ENCODE measurements at places on chromosomes 12 and 14.

GRCh38 chr12:132605892-132606291 is 4.5 kb downstream of the LRCOL1 start:
- DNase-seq, result no peak

DNA sequence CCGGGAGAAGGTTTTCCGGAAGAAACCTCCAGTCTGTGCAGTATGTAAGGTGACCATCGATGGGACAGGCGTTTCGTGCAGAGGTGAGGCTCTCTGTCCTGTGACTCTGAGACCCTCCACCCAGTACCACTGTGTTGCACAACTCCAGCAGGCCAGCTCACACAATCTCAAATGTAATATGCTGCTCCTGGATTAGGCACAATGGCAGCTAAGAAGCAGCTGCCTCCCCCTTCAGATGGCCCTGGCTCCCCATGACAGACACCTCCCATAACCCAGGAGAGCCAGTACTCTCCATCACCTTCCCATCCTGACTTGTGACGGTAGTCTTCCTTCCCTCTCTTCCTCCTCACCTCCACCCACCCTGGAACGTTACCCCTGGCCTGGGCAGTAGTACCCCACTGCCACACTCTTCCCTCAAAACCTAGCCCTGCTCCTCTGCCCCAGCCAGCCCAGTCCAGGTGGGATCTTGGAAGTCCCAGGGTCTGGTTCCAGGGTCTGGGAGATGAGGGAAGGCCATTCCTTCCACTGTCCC is 2.1 kb downstream of the TNS2 start:
- DNase-seq, result no peak

DNA sequence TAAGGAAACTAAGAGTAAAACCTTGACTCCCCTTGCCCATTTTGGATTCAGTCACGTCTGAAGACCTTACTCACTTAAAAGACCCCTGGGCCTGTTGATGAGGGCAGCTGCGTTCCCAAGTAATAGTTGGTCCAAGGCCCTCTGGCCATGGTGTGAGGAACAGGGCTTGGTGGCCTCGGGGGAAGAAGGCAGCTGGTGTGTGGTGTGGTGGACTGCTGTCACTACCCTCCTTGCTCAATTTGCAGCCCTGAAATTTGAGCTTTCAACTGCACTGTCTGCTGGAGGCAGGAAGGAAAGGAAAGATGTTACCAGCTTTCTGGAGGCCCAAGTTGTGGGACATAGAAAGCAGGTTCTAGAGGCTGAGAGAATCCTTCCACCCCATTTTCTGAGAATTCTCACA is 128.2 kb downstream of the SLC38A6 start:
- DNase-seq, result no peak

DNA sequence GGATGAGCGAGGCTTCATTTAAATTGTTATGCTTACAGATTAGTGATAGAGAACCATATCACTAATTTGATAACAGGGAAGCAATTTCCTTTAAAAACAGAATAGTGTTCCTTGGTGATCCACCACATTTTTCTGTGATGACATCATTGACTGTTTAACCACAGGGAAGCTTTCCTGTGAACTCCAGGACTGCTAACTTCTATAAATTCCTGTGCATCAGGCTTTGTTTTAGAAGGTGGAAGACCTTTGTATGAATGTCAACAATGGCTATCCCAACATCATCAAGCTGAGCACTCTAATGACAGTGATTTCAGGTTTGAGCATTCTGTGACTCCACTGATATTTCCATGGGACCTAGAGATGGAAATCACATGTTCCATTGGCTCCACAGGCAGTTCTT is 177.1 kb downstream of the RMST start:
- no peak for DNase-seq

DNA sequence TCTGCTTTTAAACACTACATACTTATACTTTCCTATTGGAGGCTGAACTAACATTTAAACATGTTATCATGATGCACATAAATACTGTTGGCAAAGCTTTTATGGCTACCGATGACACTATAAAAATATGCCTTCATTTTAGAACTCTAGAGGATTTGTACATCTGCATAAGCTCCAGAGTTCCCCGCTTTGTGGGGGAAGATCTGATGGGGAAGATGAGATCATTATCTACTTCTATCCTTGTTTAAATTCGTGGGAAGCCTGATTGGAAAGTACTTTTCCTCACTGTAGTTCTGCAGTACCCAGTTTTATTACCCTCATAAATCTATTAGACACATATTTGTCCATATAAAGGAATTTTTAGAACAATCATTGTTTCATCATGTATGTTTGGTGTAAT is 299.6 kb upstream of the ATP2B1 start:
- no peak for DNase-seq

DNA sequence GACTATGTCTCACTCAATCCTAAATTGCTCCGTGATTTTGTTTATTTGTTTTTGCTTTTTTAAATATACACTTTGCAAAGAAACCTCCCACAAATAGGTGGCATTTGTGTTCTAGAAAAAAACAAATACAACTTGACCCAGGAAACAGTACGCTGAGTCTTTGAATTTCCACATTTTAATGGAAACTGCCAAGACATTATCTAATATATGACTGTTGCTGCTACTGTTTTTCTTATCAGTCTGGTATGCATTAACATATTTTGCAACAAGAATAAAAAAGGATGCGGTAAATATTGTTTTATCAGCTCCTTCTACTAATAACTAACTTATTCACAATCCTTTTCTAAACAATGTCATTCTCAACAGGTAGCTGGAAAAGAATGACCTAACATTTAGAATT is 187.4 kb downstream of the LRIG3 start:
- DNase-seq, result no peak

GRCh38 chr12:101027816-101028215 is 182.2 kb downstream of the SLC5A8 start:
- DNase-seq, result no peak

- no peak for DNase-seq
Measured at GRCh38 chr12:116719731-116720528, 17.9 kb downstream of the SPRING1 start.

DNA sequence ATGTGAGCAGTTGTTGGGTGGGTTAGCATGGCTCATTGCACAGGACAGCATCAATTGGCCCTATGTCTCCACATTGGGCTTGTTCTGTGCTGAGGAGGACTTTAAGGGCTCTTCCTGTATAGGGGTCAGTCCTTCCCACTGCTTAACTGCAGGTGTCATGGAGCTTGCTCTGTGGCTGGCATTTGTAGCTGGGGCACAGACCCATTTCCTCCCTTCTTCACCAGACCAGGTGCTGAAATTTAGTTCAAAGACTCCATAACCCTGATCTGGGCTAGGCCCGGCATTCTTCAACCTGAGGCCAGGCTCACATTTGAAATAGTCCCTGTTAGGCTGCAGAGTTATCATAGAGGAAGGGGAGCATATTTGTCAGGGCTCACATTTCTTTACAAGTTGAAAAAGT is 12.8 kb downstream of the CHST11 start:
- DNase-seq, result no peak

DNA sequence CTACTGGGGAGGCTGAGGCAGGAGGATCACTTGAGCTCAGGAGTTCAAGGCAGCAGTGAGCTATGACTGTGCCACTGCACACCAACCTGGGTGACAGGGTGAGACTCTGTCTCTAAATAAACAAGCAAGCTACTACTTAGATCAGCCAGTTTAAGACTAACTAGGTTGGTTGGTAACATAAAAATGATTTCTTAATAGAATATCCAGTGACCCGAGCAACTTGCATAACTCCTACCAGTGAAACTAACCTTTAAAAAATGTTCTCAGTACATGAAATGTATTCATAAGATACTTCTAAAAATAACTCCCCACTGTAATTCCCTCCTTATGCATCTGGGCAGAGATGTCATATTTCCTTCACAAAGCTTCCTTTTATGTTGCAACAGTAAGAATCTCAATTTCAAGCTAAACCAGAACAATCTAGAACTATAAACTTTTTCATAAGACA is 15.9 kb downstream of the TAOK3 start:
- no peak for DNase-seq

GRCh38 chr12:111227476-111228420 is 141.1 kb downstream of the PHETA1 start:
- DNase-seq, result no peak

DNA sequence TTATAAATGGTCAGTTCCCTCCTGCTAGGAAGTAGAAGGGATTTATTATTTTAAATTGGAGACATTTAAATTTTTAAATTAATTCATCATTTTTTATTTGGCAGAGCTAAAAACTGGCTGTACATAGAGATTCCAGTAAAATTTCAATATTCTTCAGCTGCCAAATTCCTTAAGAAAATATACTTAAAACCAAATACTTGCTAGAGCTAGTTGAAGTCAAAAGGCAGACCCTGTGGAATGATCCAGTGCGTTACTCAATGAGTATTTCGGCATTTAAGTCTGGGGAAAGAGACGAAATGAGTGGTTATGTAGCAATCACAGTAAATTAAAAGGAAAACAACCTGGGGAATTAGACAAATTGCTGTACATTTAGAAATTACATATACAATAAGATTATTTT is 1104.7 kb downstream of the SLC6A15 start:
- no peak for DNase-seq

DNA sequence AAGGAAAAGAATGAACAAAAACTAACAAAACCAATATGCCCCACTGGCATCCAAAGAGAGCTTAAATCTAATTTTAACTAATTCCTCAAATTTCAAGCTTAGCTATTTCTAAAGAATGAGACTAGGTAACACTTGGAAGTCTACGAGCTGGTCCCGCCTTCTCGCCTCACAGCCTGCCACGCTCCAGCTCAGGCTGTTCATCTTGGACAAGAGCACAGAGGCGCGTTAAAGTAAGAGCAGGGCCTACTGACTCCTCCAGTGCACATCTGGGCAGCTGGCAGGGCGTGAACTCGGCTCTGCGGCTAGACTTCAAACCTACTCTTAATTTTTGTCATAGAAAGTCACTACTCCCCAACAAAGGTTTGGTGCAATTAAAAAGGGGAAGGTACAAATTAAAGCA is 64.6 kb downstream of the DICER1 start:
- DNase-seq, result no peak

DNA sequence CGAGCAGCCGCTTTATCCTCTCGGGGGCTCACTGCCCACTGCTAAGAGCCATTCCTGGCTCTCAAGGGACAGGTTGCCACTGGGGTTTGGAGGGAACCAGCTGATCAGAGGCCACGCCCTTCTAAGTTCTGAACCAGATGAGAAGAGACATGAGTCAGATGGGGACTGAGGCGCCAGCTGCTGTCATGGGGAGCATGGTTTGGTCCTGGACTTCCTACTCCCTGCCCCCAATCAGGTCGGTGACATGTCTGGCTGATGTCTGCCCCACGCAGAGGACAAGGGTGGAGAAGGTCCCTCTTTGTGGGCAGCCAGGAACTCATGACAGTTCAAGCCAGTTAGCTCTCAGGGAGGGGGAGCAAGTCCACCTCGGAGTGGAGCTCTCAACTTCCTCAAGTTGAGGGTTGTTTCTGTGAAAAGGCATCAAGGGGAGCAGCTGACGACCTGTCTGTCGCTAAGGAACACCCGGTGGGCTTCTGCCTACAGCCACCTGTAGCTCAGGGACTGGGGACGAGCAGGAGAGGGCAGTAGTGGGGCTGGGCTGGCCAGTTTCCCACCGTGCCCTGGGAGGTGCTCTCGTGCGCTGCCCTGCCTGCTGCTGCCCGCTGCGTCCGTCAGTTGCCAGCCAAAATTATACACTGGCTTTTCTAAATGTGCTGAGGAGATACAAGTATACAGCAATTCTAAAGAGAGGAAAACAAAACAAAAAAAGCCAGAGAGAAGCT is 20.5 kb downstream of the PSMC1 start:
- no peak for DNase-seq

GRCh38 chr12:121009741-121010140 is 6.5 kb downstream of the C12orf43 start:
- DNase-seq, result no peak

- DNase-seq, result no peak
Measured at GRCh38 chr12:118061873-118062843, 1.2 kb upstream of the WSB2 start.

GRCh38 chr12:24281341-24281740 is 331.9 kb upstream of the SOX5 start:
- DNase-seq, result no peak

GRCh38 chr14:33062881-33063280 is 124.2 kb downstream of the NPAS3 start:
- no peak for DNase-seq

GRCh38 chr12:103751600-103751999 is 89.4 kb downstream of the NT5DC3 start:
- no peak for DNase-seq

DNA sequence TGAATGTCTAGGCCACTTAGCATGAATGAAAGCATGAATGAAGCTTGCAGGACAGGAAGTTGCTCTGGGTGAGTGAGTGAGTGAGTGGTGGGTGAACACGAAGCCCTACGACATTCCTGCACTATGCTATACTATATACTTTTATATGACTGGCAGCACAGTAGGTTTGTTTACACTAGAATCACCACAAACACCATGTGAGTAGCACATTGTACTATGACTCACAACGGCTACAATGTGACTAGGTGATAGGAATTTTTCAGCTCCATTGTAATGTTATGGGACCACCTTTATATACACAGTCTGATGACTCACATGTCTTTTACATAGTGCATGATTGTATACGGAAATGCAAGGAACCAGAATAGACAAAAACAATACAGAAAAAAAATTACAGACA is 1480.2 kb downstream of the AACS start:
- DNase-seq, result no peak

GRCh38 chr12:14896521-14897169 is 11.0 kb upstream of the MGP start:
- DNase-seq, result no peak

DNA sequence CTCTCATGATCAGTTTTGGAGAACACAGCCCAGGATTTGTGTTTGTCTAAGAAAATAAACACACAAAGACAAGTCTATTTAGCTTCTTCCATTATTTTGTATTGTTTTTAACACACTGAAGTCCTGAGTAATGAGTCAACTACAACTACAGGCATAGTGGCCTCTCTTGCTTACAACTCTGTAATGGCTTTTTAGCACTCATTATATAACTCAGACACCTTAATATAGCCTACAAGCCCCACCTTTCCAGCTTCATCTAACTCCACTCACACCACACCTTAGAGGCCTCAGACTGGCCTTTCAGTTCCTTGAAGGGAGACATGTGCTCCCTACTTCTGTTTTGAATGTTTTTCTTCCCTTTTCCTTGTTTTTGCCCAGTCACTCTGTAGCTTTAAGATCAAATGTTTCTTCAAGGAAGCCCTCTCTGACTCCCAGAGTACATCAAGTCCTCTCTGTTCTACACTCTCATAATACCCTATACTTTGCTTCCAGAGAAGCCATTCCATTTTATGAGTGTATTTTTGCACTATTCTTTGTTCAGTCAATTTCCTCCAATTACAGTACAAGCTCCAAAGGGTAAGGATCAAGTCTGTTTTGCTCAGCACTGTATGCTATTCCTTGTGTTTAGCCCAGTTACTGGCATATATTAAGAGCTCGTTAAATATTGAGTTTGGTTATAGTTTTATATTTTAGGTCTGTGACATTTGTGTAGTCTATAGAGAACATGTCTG is 233.6 kb upstream of the ARHGAP5 start:
- DNase-seq, result no peak

DNA sequence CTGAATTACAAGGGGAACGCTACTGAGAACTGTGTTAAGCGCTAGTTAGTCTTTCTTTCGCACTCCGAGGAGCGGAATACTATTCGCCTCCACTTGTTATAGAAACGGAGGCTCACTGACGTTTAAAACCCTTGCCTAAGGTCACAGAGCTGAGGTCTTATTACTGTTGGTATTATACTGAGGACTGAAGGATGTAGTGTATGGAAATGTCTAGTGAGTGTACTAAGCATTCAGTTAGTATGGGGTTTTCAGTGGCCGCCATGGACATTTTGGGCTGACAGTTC is 826 bp downstream of the ACADS start:
- no peak for DNase-seq

- no peak for DNase-seq
Measured at GRCh38 chr14:106491851-106492250, 965.5 kb downstream of the TMEM121 start.

- no peak for DNase-seq
Measured at GRCh38 chr14:32226056-32226455, 23.0 kb upstream of the RNU6-8 start.
